ENCODE measurements at places on chromosomes 11 and 22.

DNA sequence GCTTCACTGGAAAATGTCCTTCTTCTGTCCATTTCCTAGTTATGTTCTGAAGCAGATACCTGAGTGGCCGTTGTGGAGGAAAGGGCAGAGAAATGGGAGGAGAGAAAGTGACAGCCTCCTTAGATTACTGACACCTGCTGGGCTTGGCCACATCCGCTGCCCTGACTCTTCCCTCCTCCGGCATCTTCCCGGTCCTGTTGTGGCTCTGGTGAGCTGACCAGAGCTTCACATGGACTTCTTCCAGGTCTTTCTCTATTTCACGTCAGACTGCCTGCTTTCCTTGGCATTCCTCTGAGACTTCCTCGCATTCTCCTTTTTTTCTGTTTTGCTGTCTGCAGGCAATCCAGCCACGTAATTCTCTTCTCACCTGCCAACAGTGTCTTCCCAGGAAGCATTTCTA is 138.7 kb upstream of the E2F8 start:
- H3K4me1 ChIP-seq, result no peaks in the 10 kb centered on the region
- no peak for DNase-seq
- no peak overlapping the region for H3K4me3 ChIP-seq
- peaks cover 72% of the 10 kb centered on the region for H3K27me3 ChIP-seq
- H3K27ac ChIP-seq, result no peak overlapping the region

- peaks cover 4% of the 10 kb centered on the region for H3K4me1 ChIP-seq
- H3K4me3 ChIP-seq, result peak overlapping the region; percentile 70
- H3K27me3 ChIP-seq, result no peaks in the 10 kb centered on the region
- H3K27ac ChIP-seq, result no peak overlapping the region
- H3K36me3 ChIP-seq, result peaks cover 4% of the 10 kb centered on the region
- no peak for DNase-seq
Measured at GRCh38 chr11:66857927-66858185, 992 bp downstream of the LRFN4 start.

DNA sequence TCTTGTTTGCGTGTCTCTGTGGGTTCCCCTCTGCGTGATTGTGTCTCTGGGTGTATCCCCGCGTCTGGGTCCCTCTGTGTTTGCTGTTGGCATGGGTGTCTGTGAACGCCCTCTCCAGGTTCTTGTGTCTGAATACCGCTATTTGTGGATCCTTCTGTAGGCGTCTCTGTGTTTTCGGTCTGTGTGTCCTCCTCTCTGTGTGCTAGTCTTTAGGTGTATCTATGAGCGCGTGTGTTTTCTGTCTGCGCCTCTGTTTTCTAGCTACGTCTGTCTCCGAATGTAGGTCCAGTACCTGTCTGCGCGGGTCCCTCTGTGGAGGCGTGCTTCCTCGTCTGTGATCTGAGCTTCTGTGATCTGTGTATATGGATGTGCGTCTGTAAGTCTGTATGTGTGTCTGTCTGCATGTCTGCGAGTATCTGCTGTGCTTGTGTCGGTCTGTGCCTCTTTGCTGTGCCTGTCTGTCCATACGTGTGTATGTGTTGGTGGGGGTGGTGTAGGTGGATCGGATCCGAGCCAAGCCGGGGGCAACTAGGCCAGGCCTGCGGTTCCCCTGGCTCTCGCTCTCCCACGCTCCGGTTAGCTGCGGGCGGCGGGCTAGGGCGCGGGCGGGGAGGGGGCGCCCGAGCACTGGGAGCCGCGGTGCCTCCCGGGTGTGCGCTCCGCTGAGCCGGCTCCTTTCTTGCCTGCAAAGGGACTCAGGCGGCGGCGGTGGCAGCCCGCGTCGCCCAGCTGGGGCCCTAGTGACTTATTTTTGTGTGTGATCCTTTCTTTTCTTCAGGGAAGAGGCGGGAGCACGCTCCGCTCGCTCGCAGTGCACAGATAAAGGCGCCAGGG is 105.3 kb upstream of the E2F8 start:
- H3K27ac ChIP-seq, result no peak overlapping the region
- peaks cover 6% of the 10 kb centered on the region for H3K4me1 ChIP-seq
- H3K27me3 ChIP-seq, result peaks cover 85% of the 10 kb centered on the region
- H3K36me3 ChIP-seq, result no peaks in the 10 kb centered on the region
- DNase-seq, result no peak

- H3K4me3 ChIP-seq, result no peak overlapping the region
- H3K4me1 ChIP-seq, result no peaks in the 10 kb centered on the region
Measured at GRCh38 chr11:115450519-115450918, 53.7 kb downstream of the CADM1 start.

DNA sequence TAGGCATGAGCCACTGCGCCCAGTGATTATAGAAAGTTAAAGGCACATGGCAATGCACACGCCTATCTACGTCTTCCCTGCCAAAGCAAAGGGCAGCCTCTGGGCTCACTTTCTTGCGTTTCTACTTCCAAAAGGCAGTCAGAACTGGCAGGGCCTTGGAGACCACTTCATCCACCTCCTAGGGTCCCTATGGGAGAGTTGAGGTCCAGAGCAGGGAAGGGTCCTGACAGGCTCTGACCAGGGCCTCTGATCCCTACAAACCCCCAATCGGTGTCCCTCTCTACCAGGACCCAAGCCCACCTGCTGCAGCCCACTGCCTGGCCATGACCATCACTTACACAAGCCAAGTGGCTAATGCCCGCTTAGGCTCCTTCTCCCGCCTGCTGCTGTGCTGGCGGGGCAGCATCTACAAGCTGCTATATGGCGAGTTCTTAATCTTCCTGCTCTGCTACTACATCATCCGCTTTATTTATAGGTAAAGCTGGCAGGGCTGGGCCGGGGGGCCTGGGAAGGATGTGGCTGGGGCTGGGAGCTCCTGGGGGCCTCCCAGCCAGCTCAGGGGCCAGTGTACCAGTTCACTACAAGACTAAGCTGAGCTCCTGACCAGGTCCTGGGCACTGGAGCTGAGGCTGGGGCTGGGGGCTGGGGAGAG is 1.5 kb downstream of the BEST1 start:
- DNase-seq, result no peak
- H3K36me3 ChIP-seq, result no peaks in the 10 kb centered on the region
- H3K4me1 ChIP-seq, result no peaks in the 10 kb centered on the region
- peaks cover 24% of the 10 kb centered on the region for H3K27me3 ChIP-seq
- H3K4me3 ChIP-seq, result no peak overlapping the region

- no peak overlapping the region for H3K4me3 ChIP-seq
- H3K4me1 ChIP-seq, result no peaks in the 10 kb centered on the region
- DNase-seq, result no peak
- H3K36me3 ChIP-seq, result peaks cover 3% of the 10 kb centered on the region
- H3K27ac ChIP-seq, result no peak overlapping the region
- no peaks in the 10 kb centered on the region for H3K27me3 ChIP-seq
Measured at GRCh38 chr11:108115500-108116140, 5.7 kb upstream of the ACAT1 start.

GRCh38 chr11:79262221-79262620 is 178.6 kb downstream of the TENM4 start:
- no peak overlapping the region for H3K27ac ChIP-seq
- H3K27me3 ChIP-seq, result no peaks in the 10 kb centered on the region
- no peak for DNase-seq
- no peaks in the 10 kb centered on the region for H3K36me3 ChIP-seq
- no peaks in the 10 kb centered on the region for H3K4me1 ChIP-seq
- H3K4me3 ChIP-seq, result no peak overlapping the region

DNA sequence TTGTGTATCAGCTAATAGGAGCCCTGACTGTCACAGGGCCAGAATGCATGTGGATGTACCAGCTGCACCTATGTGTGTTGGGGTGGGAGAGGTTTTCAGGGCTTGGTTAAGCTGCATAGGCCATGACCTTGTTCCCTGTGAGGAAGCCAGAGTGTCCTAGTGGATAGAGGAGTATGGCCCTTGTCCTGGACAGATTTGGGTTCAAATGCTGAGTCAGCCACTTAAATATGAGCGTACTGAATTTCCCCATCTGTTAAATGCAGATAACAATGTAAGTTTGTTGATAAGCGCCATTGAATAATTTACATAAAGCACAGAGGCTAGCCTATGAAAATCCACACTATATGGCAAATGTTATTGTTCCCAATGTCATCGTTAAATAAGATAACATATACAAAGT is 74.4 kb downstream of the PANX1 start:
- no peak overlapping the region for H3K27ac ChIP-seq
- H3K36me3 ChIP-seq, result no peaks in the 10 kb centered on the region
- no peak for DNase-seq

DNA sequence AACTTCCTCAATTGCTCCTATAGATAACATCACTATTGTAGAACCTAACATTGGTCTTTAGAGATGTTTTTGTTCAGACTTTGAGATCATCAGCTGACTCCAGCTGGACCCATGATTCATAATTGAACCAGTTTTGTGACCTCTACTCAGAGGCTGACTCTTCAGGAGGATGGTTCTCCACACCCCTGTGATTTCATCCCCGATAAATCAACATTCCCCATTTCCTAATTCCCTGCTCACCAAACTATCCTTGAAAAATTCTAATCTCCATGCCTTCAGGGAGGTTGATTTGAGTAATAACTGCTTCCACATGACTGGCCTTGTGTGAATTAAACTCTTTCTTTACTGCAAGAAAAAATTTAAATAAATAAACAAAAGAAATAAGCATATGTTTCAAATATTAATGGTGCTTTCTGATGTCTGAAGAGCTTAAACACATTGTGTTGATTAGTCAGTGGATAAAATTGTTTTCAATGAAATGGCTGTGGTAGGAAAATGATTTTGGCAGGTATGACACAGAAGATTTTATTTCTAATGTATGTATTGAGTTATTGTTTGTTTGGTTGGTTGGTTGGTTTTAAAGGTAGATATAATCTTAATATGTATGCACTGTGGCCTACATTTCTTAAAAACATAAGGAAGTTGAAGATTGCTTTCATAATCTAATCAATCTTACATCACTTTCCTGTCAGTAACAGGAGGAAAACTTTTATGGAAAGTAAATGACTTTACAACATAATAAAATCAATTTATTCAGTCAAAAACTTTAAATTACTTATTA is 427.9 kb upstream of the CCDC179 start:
- H3K36me3 ChIP-seq, result no peaks in the 10 kb centered on the region
- no peak overlapping the region for H3K27ac ChIP-seq
- H3K4me3 ChIP-seq, result no peak overlapping the region
- DNase-seq, result no peak
- no peaks in the 10 kb centered on the region for H3K4me1 ChIP-seq

GRCh38 chr22:24965822-24966626 is 13.5 kb downstream of the KIAA1671 start:
- DNase-seq, result no peak
- no peaks in the 10 kb centered on the region for H3K36me3 ChIP-seq
- H3K4me3 ChIP-seq, result no peak overlapping the region
- no peak overlapping the region for H3K27ac ChIP-seq

GRCh38 chr22:23060612-23061400 is 9.5 kb upstream of the GNAZ start:
- no peaks in the 10 kb centered on the region for H3K4me1 ChIP-seq
- no peak overlapping the region for H3K4me3 ChIP-seq
- H3K36me3 ChIP-seq, result no peaks in the 10 kb centered on the region
- DNase-seq, result no peak
- H3K27ac ChIP-seq, result no peak overlapping the region

DNA sequence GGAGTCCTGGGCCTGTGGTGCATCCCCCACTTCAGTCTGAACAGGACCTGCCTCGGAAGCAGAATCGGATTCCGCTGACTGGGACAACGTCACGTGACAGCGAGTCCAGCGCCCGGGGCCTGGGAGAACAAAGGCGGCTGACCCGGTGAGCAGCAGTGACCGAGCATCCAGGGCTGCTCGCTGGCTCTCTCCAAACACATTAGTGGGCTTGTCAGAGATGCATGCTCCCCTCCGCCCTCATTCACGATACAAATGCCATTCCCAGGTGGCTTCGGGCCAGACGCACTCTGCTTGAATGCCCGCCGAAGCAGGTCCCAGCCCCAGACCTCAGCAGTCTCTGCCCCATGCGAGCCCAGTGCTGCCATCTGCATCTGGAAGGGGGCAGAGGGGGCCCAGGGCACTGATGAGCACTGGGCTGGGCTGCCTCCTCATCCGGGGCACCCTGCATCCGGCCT is 91.0 kb downstream of the WNT7B start:
- DNase-seq, result no peak
- H3K27ac ChIP-seq, result no peak overlapping the region
- no peak overlapping the region for H3K4me3 ChIP-seq
- peaks cover 2% of the 10 kb centered on the region for H3K4me1 ChIP-seq
- H3K27me3 ChIP-seq, result peaks cover 28% of the 10 kb centered on the region

GRCh38 chr11:95443386-95443785 is 212.4 kb upstream of the SESN3 start:
- no peak for DNase-seq
- H3K4me3 ChIP-seq, result no peak overlapping the region
- peaks cover 3% of the 10 kb centered on the region for H3K4me1 ChIP-seq
- peaks cover 5% of the 10 kb centered on the region for H3K27me3 ChIP-seq
- no peaks in the 10 kb centered on the region for H3K36me3 ChIP-seq
- peak overlapping the region; percentile 51 for H3K27ac ChIP-seq

GRCh38 chr11:61764606-61765260 is 12.3 kb downstream of the MYRF start:
- no peak overlapping the region for H3K27ac ChIP-seq
- H3K27me3 ChIP-seq, result peaks cover 11% of the 10 kb centered on the region
- no peaks in the 10 kb centered on the region for H3K4me1 ChIP-seq
- no peak for DNase-seq
- peaks cover 8% of the 10 kb centered on the region for H3K36me3 ChIP-seq
- no peak overlapping the region for H3K4me3 ChIP-seq

- H3K36me3 ChIP-seq, result no peaks in the 10 kb centered on the region
- H3K27ac ChIP-seq, result no peak overlapping the region
- H3K27me3 ChIP-seq, result peaks cover 8% of the 10 kb centered on the region
- no peaks in the 10 kb centered on the region for H3K4me1 ChIP-seq
- DNase-seq, result no peak
Measured at GRCh38 chr22:24827296-24827695, 21.3 kb downstream of the SGSM1 start.

GRCh38 chr22:46329616-46330015 is 5.9 kb upstream of the TRMU start:
- no peak overlapping the region for H3K4me3 ChIP-seq
- H3K4me1 ChIP-seq, result no peaks in the 10 kb centered on the region
- H3K27ac ChIP-seq, result peak overlapping the region; percentile 32
- no peaks in the 10 kb centered on the region for H3K27me3 ChIP-seq

DNA sequence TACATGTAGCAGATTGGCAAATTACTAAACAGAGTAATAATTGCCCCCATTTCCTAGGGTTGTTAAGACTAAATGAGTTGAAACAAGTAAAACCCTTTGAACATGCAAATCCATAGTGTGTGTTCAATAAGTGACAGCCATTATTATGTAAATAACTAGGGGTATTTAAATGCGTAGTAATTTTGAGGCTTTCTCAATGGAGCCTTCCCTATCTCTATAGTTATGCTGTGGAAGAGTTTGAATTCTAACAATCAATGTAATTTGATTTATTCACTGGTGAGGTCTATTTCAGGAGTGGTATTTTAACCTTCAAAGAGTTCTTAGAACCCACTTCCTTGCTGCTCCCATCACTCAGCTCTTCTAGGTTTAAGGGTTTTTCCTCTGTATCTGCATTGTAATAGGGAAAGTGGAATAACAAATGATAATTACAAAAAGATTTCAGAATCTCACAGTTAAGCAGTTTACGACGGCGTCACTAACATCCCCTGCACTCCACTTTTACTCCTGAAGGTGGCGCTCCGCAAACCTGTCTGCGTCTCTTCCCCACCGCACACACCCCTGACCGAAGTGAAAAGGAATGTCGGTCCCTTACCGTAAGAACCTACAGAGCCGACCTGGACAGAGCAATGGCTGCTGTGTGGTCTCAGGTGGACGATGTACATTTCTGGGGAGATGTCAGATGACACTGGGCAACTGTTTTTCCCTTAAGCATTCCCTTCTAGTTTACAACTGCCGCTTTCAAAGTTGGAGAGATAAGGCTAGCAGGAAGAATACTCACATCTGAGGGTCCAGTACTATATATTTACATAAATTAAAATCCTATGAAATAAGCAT is 80.8 kb downstream of the ZC3H12C start:
- peaks cover 26% of the 10 kb centered on the region for H3K27me3 ChIP-seq
- peaks cover 4% of the 10 kb centered on the region for H3K4me1 ChIP-seq
- peak overlapping the region; percentile 60 for H3K4me3 ChIP-seq
- DNase-seq, result peak; percentile 45
- no peak overlapping the region for H3K27ac ChIP-seq

Measured in effector memory CD8-positive, alpha-beta T cell (primary cell).